ENCODE measurements at places on chromosomes 16 and 17.

DNA sequence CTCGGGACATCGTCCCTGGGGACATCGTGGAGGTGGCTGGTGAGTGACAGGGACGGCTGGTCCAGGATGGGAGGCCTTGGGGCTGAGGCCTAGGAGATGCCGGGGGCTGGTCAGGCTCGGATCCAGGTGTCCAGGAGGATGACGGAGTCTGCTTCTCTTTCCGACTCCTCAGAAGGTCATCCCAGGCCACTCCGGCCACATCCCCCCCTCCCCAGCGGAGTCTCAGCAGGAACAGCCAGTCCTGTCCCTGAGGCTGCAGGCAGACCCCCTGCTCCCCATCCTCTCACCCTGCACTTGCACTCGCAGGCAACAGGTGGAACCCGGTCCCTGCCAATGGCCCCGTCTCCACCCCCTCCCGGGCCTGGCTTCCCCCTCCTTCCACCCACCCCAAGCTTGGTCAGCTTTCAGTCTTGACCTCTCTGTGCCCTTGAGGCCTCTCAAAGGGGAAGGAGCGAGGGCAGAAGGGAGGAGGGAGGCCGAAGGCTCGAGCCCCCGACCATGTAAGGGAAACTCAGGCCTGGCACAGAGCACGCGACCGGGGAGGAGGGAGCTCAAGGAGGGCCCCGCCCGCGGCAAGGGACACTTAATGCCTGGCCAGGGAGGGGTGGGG is 4.4 kb downstream of the ATP2A1 start:
- DNase-seq = no peak

GRCh38 chr17:19579867-19580565 is 46.4 kb downstream of the SLC47A1 start:
- DNase-seq = no peak

DNA sequence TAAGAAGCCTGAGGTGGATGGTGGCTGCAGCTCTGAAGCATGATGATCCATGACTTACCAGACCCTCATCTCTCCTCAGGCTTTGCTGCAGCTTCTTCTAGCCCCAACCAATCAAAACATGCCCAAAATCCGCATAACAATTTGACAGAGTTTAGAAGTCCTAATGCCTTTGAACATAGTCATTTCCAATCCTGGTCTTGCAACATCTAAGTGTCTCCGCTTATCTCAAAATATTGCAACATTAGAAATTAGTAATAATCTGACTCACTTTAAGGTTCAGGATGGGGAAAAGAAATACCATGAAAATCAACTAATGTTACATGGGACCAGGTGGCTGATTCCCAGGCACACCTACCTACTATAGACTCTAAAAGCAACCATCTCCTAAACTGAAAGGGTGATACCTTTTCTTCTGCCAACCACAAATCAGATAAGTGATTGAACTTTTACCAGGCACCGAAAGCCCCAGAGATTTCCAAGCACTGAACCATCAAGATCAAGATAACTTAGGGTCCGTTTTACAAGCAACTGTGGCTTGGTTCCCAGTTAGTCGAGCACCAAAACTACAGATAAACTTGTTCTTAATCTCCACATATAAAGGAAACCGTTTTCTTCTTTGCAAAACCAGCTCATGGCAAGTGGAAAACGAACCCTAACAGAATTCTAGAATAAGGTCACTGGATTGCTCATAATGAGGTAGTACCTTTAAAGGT is 14.0 kb downstream of the ERN1 start:
- no peak for DNase-seq

DNA sequence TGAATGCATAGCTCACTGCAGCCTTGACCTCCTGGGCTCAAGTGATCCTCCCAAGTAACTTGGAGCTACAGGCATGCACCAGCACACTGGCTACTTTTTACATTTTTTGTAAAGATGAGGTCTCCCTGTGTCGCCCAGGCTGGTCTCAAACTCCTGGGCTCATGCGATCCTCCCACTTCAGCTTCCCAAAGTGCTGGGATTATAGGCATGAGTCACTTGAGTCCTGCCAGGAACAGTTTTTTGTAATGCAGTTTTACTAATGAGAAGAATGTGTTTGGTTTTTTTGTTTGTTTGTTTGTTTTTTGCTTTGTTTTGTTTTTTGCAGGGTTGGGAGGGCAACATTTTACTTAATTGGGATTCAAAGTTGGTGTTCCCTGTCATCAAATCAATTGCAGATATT is 22.2 kb downstream of the SOST start:
- DNase-seq = no peak

DNA sequence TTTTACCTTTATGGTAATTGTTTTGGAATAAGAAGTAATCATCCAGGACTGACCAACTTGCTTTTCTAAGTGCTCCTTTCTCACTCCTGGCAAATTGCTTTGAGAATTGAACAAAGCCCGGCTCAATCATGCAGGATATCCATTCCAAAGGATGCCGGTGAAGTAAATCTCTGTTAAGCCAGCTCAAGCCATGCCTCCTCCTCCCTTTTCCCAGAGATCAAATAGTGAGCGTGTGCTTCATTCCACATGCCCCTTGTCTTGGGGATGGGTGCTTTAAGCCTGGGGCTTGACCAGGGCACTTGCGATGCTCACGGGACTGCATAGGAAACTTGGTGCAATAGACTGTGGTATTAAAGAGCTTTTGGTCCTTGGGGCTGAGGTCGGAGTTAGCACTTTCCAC is 90.7 kb downstream of the UTP18 start:
- no peak for DNase-seq

GRCh38 chr17:80956321-80957190 is 35.1 kb upstream of the CHMP6 start:
- DNase-seq = no peak

DNA sequence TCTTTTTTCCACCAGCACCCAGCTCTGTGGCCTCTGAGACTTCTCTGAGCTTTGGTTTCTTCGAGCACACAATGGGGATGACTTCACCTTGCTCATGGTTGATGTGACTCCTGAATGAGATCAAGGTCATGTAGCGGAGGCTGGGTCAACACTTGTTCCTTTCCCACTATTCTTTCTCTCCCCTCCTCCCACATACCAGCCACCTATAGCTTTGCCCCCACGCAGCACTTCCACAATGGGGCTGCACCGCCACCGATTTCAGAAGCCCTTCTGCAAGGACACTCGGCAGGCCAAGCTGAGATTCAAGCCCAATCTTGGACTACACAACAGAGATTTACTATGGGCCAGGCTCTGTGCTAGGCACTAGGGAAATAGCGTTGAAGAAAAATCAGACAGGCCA is 14.4 kb downstream of the TRIM25 start:
- no peak for DNase-seq

Data from astrocyte of the cerebellum (primary cell).